ENCODE measurements at places on chromosomes 5 and 9. TPM values are rescaled to one million over a fixed set of nuclear protein-coding genes. Genes with fewer than 3 reads are reported as not detected.

The C1QTNF2 gene
- 6.2 TPM for total RNA-seq

GRCh38 chr9:4927043-4927471 lies 58.0 kb upstream of the JAK2 start:
- no peak for DNase-seq

DNA sequence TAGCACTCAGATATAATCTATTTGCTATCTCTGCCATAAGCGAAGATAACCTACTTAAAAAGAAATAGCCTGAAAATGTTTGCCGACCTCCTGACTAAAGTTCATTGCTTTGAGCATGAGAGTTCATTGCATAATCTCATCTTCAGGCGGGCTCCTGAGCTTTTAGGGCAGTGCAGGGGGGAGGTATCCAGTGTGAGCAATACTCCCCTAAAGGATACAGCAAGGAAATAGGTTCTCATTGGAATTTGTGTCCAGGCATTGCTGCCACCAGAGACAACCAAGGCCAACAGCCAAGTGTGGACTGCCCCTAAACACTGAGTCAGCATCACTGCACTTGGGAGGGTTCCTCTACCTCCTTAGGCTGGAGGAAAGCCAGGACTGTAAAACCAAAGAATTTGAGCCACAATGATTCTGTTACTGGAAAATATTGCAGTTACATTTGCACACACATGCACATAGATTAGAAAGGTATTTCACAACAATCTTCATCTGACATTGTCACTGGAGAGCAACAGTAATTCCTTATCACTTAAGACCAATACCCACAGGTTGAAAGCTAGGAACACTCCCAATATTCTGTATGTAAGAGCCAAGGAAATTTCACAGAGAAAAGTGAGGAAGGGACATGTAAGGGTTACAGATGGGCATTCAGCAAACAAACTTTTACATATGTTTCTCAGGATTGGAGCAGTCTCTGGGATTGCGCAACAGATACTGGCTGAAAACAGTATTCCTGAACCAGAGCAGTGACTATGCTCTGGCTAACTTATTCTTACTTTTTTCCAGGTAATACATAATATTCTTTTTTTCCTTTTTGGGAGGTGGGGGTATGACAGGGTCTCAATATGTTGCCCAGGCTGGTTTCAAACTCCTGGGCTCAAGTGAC lies 98.6 kb upstream of the TLE1 start:
- no peak for DNase-seq

GRCh38 chr9:38131729-38132128 lies 62.7 kb upstream of the SHB start:
- DNase-seq = no peak

DNA sequence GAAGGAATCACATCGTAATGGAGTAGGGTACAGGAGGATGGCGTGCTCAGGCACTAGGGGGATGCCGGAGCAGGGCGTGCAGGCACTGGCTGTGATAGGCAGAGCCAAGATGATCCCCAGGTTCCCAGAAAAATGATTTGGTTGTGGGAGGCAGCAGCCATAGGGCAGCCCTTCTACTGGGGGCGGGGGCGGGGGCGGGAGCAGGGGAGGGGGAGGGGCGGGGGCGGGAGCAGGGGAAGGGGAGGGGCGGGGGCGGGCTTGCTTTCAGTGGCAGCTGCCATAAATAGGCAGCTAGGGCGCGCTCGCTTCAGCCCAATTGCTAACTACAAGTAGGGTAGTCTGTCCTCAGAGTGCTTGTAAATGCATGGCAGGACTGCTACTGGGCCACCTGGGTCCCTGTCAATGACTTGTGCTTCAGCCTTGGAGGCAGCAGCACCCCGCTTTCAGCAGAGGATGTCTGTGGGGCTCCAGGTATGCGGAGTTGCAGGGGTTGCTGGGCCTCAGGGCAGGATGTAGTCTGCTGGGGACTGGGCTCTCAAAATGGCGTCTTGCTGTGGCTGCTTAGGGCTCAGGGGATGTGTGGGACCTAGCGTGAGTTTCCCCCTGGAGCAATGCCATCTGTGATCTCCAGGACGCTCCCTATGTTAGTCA lies 354.3 kb downstream of the RAB3C start:
- no peak for DNase-seq

The PCDHB2 gene
- 5.2 TPM for total RNA-seq

The SPINK6 gene
- total RNA-seq = not detected

DNA sequence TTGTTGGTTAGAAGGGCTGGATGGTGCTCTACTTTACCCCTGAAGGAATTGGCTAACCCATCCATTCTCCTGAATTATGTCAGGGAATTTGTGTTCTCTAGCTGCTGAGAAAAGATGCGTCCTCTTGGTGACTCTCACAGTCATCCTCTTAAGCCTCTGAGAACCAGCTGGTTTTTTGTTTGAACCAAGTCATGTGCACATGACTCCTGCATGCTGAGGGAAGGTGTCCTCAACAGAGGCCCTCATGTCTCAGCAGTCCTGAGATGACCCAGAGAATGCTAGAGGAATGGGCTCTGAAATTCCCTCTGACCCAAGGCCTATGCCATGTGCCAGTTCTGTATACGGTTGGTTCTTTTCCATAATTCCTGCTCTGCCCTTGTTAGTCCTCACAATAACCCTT lies 10.4 kb upstream of the C5orf63 start:
- no peak for DNase-seq

DNA sequence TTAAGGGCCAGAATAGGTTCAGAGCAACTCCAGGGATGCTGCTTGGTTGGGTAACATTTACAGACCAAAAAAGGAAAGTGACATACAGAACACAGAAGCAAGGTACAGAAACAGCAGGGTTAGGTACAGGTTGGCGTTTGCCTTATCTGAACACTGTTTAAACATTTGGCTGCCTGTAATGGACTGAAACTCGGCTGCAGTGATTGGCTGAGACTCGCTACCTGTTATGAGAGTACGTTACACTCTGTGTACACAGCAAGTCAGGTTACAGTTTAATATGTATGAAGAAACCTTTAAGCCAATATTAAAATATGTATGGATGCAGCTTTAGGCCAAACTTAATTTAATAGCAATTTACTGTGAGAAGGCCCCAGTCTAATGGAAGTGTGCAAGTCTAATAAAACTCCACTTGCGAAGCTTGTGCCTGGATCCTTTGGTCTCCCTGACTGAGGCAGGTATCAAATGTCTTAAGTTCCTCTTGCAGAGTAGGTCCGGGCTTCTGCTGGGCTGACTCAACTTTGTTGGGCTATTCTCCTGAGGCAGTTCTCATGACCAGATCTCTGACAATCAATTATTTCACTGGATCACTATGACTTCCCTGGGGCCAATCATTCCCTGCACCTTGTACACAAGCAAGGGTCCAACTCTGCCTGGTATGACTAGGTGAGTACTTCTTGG lies 204.9 kb downstream of the ZNF462 start:
- no peak for DNase-seq

DNA sequence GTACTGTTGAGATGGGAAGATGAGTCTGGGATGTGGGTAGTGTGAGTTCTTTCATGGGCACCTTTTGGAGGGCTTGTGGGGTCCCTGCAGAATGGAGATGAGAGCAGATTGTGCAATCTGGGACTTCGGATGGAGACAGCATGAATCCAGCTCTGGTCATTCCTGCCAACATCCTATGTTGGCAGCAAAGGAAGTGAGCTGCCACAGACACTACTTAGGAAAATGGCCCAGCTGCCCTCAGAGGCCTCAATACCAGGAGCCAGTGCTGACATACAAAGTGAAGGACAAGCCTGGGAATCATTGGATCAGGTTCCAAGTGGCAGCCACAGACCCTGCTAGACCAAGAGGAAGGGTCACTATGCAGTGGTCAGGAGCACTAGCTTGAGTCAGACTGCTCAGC lies 402.8 kb downstream of the CDK5RAP2 start:
- no peak for DNase-seq

DNA sequence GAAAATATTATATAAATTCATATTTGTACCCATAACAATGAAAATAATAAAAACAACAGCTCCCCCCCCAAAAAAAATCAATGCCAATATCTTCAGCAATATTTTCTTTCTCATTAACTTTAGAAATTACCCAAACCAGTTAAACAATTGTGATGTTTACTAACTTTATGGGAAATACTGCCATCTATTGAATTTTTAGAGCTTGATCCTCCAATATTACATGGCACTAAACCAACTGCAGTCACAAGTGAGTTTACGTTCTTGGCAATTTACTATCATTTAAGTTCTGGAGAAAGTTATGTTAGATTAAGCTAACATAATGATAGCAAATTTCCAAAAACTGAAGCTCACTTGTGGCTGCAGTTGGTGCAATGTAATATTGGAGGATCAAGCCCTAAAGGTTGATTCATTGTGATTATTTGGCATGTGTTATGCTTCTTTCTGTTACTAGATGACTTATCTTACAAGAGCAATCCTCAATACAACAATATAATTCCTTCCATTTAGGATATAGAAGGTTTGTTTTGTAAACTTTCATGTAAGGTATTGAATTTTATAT lies 379.5 kb downstream of the CDH18 start:
- DNase-seq = peak; percentile 41

GRCh38 chr9:105258225-105258737 lies 13.8 kb downstream of the SLC44A1 start:
- no peak for DNase-seq

GRCh38 chr5:60512117-60512516 lies 187.8 kb downstream of the DEPDC1B start:
- no peak for DNase-seq

DNA sequence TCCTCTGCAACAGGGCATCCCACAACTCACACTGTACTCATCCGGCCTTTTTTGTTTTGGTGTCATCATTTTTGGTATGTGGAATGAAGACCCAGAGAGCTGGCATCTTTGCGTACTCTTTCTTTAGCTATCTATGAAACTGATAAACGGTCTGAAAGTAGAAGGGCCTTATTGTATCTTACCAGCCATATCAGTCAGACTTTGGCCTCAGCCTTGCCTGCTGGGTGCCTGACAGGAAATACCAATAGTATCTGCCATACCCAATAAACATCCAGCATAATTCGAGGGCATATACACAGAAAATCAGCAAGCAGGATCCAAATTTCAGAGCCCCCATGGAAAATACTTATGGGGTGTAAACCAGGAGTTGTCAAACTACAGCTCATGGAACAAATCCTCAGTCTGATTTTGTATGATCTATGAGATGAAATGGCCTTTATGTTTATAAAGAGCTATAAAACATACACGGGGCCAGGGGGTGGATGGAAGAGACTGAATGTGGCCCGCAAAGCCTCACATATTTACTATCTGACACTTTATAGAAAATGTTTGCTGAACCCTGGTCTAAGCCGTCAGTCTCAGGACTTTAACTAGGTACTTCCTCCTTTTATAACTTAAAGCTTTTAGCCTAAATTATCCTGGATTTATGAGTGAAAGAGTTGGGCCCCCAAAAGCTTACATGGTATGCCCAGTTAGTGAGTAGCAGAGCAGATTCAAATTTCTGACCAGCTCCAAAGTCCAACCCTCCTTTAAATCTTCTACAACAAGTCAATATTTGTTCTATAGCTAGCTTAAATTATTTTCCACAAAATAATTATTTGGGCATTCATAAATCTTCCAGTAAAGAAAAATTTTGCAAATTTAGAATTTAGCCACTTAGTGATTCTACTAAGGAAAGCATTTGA lies 308.0 kb upstream of the PUM3 start:
- DNase-seq = no peak

- no peak for DNase-seq
Observed at GRCh38 chr9:19162956-19163355, 35.7 kb upstream of the PLIN2 start.

DNA sequence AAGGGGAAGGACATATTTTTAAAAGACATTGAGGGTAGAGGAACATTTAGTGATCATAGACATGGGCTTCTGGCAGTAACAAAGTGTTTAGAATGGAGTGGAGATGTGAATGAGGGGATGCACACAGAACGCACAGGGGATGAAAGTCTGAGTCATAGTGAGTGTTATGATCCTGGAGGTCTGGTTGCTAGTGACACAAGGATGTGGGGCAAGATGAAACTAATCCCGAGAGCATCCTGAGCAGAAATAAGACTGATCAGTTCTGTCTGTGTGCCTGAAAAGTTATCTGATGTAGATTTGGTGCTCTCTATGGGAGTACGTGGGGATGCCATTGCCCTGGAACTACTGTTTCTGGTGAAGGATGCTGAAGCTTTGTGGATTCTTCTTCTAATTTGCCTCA lies 141.1 kb downstream of the CHSY3 start:
- no peak for DNase-seq

The AQP3 gene
- total RNA-seq = 0.50 TPM

DNA sequence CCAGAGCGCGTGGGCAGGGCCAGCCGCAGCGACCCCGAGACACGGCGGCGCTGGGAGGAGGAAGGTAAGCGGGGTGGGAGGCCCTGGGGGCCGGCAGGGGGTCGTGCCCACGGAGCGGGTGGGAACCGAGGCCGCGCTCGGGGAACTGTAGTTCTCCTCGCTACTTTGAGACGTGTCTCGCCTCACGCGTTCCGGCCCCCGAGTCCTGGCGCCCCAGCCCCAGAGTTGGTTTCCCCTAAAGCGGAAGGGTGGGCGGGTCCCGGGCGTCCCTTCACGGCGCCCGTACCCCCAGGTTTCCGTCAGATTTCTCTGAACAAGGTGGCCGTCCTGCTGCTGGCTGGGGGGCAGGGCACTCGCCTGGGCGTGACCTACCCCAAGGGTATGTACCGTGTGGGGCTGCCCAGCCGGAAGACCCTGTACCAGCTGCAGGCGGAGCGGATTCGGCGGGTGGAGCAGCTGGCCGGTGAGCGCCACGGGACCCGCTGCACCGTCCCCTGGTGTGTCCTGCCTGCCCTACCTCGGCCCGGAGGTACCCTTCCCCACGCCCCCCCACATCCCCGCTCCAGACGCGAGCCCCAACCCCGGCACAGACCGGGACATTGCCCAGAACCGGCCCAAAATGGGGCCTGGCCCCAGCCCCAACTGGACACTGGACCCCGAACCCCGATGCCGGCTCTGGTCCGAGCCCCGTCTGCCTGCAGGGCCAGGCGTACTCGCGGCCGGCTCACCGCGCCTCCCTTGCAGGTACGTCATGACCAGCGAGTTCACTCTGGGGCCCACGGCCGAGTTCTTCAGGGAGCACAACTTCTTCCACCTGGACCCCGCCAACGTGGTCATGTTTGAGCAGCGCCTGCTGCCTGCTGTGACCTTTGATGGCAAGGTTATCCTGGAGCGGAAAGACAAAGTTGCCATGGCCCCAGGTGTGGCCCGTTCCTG lies 709 bp downstream of the UAP1L1 start:
- no peak for DNase-seq

The NMUR2 gene
- 0.83 TPM for total RNA-seq

The CNTNAP3 gene
- 22.5 TPM for total RNA-seq

The CCL28 gene
- total RNA-seq = 2.6 TPM

- no peak for DNase-seq
Observed at GRCh38 chr5:90221951-90222350, 187.6 kb downstream of the CETN3 start.

DNA sequence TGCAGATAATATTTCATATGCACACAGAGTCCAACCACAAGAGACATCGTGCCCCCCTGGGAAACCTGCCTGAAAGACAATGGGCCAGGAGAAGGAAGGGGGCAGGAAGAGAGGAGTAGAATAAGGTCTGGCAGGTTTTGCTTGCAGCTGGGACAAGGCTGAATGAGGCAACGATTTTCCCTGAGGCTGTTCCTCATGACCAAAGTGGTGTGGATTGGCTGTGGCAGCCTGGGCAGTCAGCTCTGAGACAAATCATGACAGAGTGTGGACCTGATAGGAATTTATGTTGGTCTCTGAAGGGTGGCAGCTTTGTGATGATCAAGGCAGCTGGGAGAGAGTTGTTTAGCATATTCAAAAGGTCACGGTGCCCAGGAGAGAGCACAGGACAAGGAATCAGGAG lies 119.3 kb downstream of the NMUR2 start:
- no peak for DNase-seq

All from spinal cord (tissue), 10 donors.